ENCODE measurements at places on chromosomes 5 and 9.

- DNase-seq = no peak
- H3K27me3 ChIP-seq = no peaks in the 10 kb centered on the region
- no peak overlapping the region for H3K4me3 ChIP-seq
- H3K27ac ChIP-seq = no peak overlapping the region
- peaks cover 13% of the 10 kb centered on the region for H3K4me1 ChIP-seq
Measured at GRCh38 chr5:15493501-15493900, 6.5 kb upstream of the FBXL7 start.

DNA sequence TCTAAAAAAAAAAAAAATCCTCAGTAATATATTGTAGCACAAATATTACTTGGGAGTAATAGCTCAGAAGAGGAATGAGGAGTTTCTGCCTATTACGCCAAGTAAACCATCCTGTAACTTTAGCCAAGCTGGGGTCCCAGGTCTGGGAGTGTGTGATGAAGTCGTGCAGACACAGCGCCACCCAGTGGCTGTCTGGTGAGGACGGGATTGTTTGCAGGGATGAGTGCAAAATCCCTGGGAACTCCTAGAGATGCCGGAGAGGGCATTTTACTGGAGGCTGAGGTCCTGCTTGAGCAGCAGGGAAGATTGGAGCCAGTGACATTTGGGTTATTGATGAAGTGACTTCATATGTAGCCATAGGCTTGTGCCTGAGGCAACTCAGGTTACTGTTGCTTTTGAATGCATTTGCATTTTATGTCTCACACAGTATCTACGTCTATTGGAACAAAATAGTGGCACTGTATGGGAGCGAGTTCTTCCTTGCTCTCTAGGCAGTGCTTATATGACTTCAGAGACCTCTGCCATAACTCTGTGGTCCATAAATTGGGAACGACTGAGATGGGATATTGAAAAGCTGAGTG lies 72.8 kb downstream of the PSAT1 start:
- H3K4me3 ChIP-seq = no peak overlapping the region
- no peaks in the 10 kb centered on the region for H3K4me1 ChIP-seq
- peak; percentile 88 for DNase-seq
- no peaks in the 10 kb centered on the region for H3K36me3 ChIP-seq
- H3K27me3 ChIP-seq = no peaks in the 10 kb centered on the region

DNA sequence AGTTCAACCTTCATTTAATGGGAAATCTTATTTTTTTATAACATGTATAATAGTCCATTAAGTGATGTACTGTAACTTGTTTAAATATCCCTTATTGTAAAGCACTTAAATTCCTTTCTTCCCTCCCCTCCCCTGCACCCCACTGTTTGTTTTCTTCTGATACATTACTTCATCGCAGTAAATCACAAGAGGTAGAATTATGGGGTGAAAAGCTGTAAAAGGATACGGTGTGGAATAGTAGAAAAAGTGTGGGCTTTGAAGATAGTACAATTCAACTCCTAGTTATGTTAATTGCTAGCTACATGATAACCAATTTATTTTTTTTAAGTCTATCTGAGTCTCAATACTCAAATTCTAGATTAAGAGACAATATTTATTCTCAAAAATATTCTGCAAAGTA lies 41.9 kb upstream of the MACIR start:
- DNase-seq = no peak
- H3K36me3 ChIP-seq = no peaks in the 10 kb centered on the region
- no peaks in the 10 kb centered on the region for H3K27me3 ChIP-seq
- no peak overlapping the region for H3K4me3 ChIP-seq
- no peak overlapping the region for H3K27ac ChIP-seq

GRCh38 chr5:149639737-149640136 lies 58.4 kb downstream of the ARHGEF37 start:
- no peaks in the 10 kb centered on the region for H3K36me3 ChIP-seq
- H3K4me3 ChIP-seq = no peak overlapping the region
- peak overlapping the region; percentile 40 for H3K27ac ChIP-seq
- peaks cover 8% of the 10 kb centered on the region for H3K4me1 ChIP-seq
- no peaks in the 10 kb centered on the region for H3K27me3 ChIP-seq
- DNase-seq = peak; percentile 73
